ENCODE measurements at places on chromosomes 3 and 15.

DNA sequence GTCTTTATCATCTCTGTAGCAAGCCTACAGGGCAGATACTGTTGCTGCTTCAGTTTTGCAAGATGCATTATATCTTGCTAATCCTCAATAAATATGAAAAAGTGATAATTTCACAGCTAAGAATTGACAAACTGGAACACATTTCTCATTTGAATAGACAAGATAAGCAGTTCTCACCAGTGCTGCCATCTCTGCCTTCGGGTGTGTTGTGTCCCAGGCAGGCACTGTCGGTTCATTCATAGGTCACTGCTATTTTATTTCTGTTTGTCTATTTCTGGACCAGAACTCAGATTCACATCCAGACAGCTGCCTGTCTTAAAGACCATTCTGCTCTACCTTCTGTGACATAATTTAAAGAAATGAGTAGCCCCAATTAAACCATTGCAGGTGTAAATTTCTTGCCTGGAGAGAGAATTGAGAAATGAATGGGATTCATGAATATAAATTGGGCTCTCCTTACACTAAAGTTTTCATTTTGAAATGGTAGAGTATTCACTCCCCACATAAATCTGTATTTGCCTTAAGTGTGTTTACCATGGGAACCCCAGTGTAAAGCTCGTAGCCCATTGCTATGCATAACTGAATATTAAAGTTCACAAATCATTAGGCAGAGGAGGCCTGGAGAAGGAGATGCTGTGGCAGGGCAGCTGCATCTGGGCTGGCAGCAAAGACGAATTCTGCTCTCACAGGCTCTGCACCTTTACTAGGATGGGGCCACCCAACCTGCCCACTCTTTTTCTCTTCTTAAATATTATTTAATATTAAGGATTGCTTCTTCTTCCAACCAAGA lies 149.9 kb downstream of the ARPP21 start:
- no peak for DNase-seq

- no peak for DNase-seq
These were observed 72.7 kb upstream of the WNT5A start for GRCh38 chr3:55559500-55560423.

DNA sequence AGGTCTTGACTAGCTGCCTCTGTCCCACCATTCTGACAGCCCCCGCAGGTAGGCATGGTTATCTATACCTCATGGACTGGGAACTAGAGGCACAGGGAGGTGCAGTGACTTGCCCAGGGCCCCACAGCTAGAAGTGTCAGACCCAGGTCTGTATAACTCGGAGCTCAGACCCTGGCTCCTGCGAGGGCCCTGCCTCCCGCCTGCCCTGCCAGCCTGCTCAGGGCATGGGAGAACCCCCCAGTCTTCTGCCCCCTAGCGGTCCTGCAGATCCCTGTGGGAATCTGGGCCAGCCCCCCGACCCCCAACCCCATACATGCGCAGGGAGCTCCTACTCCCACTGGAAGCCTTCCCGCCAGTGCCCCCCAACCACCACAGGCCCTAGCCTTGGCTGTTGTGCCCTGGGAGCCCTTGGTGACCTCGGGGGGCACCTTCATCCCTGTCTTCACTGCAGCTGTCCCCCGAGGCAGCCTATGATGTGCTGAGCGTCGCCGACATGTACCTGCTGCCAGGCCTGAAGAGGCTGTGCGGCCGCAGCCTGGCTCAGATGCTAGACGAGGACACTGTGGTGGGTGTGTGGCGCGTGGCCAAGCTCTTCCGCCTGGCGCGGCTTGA lies 6.9 kb downstream of the ABTB1 start:
- DNase-seq = no peak

DNA sequence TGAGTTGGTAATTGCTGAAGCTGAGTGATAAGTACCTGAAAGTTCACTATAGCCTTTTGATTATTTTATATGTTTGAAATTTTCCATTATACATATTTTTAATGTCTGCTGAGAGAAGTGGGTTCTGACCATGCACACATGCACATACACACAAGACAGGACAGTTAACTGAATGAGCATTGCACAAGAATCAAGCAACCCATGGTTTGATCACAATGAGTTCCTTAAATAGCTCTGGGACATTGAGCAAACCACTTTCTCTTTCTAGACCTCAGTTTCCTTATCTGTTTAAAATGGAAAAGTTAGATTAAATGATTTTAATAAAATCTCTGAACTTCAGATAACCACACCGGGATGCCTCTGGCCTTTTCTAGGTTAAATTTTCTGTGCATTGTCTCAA lies 26.7 kb downstream of the SNTN start:
- no peak for DNase-seq

DNA sequence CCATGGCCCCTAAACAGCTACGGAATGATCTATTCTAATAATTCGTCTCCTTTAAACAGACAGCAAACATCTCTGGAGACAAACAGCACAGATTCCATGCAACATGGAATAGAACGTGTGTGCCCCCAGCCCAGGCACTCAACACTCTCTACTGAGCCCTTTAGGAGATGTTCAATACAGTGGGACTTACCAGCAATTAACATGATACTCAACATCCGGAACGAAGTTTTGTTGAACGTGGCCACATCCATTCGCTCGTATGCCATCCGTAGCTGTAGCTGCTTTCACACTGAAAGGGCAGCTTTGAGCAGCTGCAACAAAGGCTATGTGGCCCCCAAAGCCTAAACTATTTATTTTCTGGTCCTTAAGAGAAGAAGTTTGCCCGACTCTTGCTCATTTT lies 3.5 kb downstream of the ADAMTS17 start:
- DNase-seq = no peak

GRCh38 chr3:127200086-127200691 lies 7.3 kb downstream of the PRR23E start:
- no peak for DNase-seq

DNA sequence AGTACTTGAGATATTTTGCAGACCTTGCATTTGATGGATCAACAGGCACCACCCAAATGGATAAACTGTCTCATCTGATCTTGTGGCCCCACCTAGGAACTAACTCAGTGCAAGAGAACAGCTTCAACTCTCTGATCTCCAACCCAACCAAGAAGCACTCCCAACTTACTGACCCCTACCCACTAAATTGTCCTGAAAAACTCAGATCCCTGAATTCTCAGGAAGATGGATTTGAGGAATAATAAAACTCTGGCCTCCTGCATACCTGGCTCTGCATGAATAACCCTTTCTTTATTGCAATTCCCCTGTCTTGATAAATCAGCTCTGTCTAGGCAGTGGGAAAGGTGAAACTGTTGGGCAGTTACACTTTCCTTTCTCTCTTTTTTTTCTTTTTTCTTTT lies 247.9 kb downstream of the ZPLD1 start:
- DNase-seq = no peak

DNA sequence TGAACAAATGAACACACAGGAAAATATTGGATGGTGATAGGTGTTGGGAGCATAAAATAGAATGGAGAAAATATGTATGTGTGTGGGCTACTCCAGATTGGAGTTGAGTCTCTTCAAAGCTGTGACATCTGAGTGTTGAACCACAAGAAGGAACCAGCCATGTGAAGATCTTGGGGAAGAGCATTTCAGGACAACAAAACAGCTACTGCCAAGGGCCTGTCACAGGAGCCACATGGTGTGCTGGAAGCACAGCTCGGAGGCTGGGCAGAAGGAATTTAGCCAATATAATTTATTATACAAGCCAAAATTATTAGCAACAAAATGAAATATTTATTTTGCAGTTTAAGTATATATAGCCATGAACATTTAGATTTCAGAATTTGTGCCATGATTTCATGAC lies 108.3 kb upstream of the FGF7 start:
- no peak for DNase-seq

- no peak for DNase-seq
These were observed 102.1 kb downstream of the LINGO1 start for GRCh38 chr15:77530576-77530975.

- DNase-seq = no peak
These were observed 5.2 kb upstream of the FURIN start for GRCh38 chr15:90862964-90863778.

DNA sequence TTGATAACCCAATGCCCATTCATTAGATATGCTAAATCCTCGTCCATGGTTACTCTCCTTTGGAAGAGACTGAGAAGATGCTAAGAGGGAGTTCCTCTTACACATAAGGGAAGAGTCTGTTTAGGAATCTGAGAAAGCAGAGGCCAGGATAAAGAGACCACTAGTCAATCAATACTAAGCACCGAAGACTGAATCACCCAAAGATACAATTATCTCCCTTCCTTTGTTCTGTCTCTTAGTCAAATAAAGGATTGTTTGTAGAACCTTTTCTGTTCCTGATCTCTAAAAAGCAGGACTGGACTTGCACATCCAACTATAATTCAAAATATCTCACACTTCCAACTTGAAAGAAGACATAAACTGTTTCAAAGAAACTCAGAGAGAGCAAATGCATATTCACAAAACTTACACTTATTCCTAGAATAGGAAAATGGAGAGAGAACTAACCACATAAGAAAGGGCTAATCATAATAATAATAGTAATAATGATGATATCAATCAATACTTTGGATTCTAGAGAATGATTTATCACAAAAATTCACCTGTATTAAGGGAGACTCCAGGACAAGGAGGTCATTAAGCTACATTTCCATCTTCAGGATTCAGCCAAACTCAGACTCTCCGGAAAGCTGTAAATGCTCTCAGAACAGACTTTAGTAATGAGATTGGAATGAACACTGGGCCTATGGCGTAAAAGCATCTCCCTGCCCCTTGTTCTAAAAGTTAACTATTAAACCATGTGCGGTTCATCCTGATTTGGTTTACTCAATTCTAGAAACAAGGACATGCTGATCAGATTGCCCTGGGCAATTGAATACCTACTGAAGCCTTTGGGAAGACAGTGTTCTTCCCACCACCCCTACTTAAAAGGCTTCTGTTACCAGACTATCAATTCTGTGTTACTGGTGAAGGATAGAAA lies 401.5 kb downstream of the ZBTB20 start:
- no peak for DNase-seq

DNA sequence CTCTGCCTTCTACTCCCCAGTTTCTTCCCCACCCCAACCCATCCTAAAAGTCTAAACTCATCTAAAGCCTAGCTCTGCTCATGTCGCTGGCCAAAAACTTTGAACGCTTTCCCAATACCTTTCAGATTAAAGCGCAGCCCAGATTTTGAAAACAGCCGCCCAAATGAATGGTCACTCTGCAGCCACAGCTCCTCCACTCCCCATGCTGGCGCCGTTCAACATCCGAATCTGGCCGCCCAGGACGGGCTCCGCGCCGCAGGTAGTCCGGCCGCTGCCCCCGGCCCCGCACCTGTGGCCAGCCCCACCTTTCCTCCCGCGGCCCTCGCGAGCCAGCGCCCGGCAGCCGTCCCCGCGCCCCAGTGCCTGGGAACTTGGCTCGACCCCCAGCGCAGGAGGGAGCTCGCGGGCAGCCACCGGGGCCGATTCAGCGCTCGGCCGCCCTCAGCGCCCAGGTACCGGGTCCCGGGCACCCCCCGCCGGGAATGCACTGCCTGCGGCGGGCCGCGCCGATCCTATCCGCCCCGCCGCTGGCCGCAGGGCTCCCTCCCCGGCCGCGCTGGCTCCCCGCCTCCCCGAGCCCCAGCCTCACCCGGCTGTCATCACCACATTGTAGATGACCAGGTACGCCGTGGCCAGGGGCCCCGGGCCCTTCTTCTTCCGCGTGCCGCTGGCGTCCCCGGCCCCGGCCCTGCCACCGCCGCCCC lies 417 bp downstream of the HACD2 start:
- no peak for DNase-seq

GRCh38 chr3:53588122-53588521 lies 93.7 kb downstream of the CACNA1D start:
- DNase-seq = no peak

- no peak for DNase-seq
These were observed 4.5 kb upstream of the PRKAR2A start for GRCh38 chr3:48852151-48852550.

DNA sequence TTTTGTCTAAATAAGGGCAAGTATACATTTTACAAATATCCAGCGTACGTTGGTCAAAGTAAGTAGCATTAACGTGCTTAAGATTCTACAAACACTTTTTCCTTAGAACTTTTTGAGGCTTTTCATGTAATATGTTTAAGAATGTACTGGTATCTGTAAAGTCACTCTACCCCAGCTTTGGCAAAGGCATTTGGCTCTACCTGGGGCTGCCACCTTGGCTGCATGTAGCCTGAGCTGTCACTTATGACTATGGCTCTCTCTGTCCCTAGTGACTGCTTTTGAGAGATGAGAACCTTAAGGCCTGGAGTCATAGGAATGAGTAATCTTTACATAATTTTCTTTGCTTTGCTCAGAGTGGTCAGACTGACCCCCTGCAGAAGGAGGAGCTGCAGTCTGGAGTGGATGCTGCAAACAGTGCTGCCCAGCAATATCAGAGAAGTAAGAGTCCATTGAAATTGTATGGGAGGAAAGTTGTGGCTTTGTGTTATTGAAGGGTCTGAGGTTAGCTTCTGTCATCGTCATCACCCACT lies 61.2 kb downstream of the IQGAP1 start:
- no peak for DNase-seq

GRCh38 chr15:80494351-80494751 lies 90.2 kb downstream of the ARNT2 start:
- no peak for DNase-seq

GRCh38 chr3:144463911-144464310 lies 492.3 kb downstream of the DIPK2A start:
- no peak for DNase-seq

- DNase-seq = no peak
These were observed 1.9 kb downstream of the RUBCN start for GRCh38 chr3:197734667-197735318.

DNA sequence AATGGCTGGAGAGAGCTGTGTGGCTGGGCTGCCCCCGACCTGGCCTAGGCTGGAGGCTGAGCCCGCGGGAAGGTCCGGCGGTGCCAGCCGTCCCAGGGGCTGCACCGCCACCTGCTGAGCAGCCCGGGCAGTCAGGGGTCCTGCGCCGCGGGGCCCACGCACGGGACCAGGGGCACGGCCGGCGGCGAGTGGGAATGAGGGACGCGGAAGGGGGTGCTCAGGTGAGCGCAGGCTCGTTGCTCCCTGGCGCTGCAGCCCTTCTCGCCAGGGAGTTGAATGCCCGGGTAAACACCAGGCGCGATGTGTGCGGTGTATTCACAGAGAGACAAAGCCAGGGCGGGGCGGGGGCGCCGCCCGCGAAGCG lies 666 bp upstream of the SEMA3F start:
- no peak for DNase-seq

GRCh38 chr3:196292286-196292923 lies 4.9 kb upstream of the PCYT1A start:
- no peak for DNase-seq

DNA sequence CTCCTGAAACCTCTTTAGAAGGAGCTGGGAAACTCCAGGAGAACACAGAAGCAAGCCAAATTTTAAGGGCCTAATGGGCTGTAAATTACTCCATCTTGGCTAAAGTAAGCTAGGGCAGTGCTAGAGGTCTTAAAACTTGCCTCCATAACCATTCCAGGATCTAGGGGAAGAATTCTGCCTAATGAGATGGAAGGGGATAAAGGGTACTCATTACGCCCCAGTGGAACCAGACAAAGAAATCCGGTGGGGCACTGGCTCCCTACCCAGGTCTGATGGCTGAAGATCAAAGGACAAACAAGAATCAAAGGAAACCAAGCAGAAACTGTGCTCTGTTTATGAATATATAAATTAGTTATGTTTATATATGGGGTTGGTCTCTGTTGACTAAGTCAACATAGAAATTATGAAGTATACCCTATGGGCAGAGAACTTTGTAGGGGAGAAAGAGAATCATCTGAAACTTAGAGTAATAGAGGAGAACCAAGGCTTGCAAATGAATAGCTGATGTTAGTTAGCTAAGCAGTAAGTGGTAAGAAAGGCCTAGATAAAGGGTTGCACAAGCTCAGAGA lies 57.8 kb downstream of the NCEH1 start:
- no peak for DNase-seq

- DNase-seq = no peak
These were observed 11.2 kb downstream of the TGM4 start for GRCh38 chr3:44885618-44886017.

- no peak for DNase-seq
These were observed 15.5 kb downstream of the ZDHHC3 start for GRCh38 chr3:44960387-44961026.

All from NCI-H187 treated with DMSO at 0.1 percent for 48 hours (cell line).